T-cell (primary cell): ENCODE measurements at places on chromosomes 12 and 14.

DNA sequence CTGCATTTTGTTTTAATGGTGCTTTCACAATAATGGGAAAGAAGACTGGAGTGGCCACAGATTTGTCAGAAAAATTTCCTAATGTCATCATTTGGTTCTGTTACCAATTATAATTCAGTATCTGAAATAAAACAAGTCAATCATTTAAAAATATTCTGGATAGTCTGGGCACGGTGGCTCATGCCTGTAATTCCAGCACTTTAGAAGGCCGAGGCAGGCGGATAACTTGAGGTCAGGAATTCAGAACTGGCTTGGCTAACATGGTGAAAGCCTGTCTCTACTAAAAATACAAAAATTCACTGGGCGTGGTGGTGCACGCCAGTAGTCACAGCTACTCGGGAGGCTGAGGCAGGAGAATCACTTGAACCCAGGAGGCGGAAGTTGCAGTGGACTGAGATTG is 4.0 kb upstream of the LIMA1 start:
- no peak for DNase-seq

- DNase-seq, result no peak
These were observed 208.4 kb downstream of the DPF3 start for GRCh38 chr14:72685456-72685855.

DNA sequence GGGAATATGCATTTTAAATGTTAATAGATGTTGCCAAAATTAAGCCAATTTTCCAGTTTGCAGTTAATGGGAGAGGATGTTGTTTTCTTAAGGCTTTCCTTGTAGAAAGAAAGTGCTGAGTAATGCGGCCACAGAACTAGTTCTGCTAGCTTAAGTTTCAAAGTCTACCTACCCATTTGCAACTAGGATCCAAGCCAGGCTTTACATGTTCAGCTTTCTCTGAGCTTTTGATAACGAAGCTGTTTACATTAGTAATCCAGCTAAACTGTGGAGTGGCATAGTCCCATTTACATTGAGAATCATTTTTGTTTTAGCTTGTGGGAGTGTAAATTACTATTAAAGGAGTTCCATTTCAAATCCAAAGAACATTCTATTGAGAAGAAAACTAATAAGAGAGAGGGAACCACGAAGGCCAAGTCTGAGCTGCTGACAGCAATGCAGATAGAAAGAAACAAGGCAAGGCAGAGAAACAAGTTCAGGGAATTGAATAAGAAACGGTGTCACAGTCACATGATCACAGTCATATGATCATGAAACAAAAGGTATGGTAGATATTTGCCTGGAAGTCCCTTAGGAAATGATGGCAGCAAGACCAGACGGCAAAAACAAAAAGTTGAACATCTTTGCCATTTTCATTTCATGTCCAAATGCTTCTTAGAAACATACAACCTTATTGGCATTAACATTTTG is 274.9 kb downstream of the PAWR start:
- DNase-seq, result no peak

- DNase-seq, result no peak
These were observed 184.0 kb upstream of the SYT1 start for GRCh38 chr12:78680596-78680995.

DNA sequence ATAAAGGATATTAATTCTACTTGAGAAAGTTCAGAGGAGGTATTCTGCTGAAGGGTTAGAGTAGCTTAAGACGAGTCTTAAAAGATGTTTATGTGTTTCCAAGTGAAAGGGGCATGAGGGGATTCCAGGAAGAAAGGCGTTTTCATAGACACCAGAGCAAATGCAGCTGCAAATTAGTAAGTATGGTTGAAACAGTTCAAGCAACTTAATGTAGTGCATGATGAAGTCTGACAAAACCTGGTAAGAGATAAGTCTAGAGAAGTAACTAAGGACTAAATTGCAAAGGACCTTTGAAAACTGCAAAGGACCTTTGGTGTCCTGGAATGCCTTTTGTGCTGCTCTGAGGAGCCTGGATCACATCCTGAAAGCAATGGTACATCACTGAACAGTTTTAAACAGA is 11.5 kb downstream of the LUM start:
- no peak for DNase-seq

DNA sequence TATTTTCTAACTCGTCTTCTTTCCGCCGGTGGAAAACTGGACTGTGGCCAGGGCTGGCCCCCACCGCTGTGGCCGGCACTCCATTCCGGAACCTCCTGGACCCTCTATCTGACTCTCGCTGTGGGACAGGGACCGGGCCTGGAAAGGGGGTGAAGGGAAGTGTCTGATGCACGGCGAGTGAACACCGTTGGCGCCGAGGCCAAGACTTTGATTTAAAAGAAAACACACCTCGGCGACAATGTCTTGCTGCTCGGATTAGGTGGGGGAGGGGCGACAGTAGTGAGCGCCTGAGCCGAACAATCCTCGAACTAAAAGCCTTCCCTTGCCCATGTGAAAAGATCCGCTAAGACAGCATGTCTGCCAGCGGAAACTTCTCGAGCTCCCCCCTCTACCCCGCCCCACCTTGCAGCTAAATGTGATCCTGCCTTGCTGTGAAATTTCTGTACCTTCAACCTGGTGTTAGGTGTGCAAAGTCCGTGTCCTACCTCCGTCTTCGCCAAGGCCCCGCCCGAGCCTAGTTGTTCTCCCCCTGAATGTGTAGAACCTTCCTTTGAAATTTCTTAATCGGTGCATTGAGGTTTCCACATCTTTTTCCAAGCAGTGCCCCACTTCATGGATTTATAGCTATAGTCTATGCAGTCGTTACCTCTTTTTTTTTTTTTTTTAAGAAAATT is 862 bp upstream of the HOTAIR start:
- DNase-seq, result no peak

- DNase-seq, result peak; percentile 4
These were observed at the start of gene NUAK1 for GRCh38 chr12:106138633-106139421. Gene NUAK1 (minus strand): TSS chr12:106138954. CDS start chr12:106138653, 301 bp downstream.

GRCh38 chr12:98053202-98053601 is 462.2 kb upstream of the TMPO start:
- DNase-seq, result no peak
